ENCODE measurements at places on chromosomes 16 and 17.

DNA sequence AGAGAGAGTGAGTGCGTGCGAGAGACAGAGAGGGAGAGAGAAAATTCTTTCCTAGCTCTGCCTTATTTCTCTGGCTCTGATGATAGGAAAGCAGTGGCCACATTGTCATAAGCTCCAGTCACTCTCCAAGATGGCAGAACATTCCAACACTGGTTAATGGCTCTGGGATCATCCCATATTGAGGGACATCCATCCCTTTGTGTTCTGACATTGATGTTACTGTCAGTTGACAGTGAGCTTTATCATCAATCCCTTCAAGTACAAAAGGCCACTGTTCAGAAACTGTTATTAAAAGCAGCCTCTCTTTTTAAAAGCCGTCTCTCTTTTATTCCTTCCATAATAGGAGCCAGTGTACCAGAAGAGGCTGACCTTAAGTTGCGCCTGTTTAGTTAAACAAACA is 1084.9 kb upstream of the RBFOX1 start:
- DNase-seq: no peak

- no peak for DNase-seq
These were observed 22.3 kb downstream of the BAIAP2 start for GRCh38 chr17:81057079-81057730.

- no peak for DNase-seq
These were observed 5.6 kb upstream of the RBL2 start for GRCh38 chr16:53428681-53429080.

DNA sequence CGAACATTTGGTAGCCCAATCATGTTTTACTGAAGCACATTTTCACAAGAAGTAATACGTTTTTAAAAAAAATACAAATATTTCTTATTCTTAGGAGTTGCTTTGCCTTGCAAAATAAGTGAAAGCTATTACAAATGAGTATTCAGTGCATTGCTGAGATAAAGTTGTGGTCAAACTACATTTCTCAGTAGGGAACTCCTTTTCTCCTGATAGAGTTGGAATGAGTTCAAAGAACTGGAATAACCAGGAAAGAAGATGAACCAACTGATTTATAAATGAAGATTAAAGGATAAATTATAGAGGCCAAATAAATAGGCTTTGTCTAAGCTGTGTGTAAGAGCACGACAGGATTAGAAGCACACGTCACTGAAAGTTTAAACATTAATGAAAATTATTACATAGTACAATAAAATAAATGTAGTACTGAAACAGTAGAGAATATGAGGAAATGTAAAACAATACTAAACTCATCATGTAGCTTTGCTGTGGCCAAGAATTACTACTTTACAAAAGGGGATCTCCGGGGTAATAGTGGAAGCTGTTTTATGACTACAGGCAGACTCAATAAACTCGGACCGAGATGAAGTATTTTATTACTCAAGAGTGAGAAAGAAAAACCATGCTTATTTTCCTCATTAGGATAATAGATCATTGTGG is 73.6 kb downstream of the KCNJ2 start:
- no peak for DNase-seq

DNA sequence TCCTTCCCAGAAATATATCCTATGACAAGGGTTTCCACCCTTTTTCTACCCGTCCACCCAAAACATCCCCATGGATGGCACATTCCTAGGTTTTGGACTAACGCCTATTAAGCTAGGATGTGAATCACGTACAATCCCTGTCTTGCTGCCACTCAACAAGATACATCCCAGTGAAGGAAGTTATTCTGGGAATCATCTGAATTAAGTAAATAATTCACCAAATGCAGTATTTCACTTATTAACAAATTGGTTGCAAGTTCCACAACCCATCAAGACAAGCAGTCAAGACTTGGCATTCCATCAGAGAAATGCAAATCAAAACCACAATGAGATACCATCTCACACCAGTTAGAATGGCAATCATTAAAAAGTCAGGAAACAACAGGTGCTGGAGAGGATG is 32.1 kb downstream of the ASPA start:
- DNase-seq: no peak
